A673 (cell line): ENCODE measurements at places on chromosomes 6 and 20. TPM values are rescaled to one million over a fixed set of nuclear protein-coding genes. Genes with fewer than 3 reads are reported as not detected.

Gene RRP36
- total RNA-seq: 104 and 115 TPM in 2 replicates

Gene ZNF334
- 4.4 and 4.5 TPM in 2 replicates for total RNA-seq

DNA sequence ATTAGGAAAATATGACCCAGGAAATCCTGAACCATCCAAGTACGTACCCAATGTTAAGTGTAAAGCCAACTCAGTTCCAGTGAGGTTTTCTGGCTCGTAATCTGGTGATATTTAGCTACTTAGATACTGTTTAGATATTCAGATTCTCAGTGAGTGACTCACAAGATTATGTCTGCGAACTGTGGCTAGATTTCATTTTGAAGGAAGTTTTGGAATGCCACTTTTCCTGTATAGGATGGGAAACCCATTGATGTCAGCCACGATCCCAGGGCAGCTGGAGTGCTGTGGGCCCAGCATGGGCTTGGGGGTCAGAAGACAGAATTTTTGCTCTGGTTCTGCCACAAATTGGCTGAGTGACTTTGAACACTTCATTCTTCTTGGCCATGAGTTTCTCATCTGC, 76.3 kb downstream of the TMEM170B start:
- no peaks in the 10 kb centered on the region for H3K4me1 ChIP-seq
- no peak overlapping the region for H3K27ac ChIP-seq
- H3K27me3 ChIP-seq: no peaks in the 10 kb centered on the region
- no peaks in the 10 kb centered on the region for H3K36me3 ChIP-seq
- peak; percentile 67 for DNase-seq
- no peak overlapping the region for H3K4me3 ChIP-seq

DNA sequence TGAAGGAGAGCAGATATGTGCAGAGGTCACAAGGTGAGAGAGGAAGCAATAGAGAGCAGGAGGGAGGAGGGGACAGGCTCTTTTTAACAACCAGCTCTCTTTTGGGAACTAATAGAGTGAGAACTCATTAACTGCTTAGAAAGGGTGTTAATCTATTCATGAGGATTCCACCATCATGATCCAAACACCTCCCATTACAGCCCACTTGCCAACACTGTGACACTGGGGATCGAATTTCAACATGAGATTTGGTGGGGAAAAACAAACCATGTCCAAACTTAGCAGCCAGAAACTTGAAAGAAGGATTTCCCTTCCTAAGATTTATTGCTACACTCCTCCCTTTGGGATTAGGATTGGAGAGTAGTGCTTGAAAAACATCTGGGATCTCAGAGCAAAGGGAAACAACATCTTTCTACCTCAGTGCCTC, 135.5 kb upstream of the PLCB4 start:
- H3K27ac ChIP-seq: no peak overlapping the region
- peaks cover 15% of the 10 kb centered on the region for H3K4me1 ChIP-seq
- no peaks in the 10 kb centered on the region for H3K36me3 ChIP-seq
- H3K4me3 ChIP-seq: no peak overlapping the region

DNA sequence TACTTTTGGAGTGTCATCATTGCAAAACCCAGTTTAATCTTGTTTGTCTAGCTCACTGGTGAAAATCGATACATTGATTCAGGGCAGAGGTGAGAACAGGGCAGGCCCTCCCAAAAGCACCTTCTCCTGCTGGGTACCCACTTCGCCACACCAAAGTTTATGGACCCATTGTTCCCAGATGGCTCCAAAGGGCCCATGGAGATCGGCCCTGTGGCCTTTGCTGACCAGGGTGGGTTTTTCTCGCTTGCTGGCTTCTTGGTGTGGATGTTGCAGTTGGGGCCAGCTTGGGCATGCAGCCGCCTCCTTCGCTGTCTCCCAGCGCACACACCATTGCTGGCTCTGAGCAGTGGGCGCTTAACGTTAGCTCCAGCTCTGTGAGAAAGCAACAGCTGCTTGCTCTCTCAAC, 178.1 kb upstream of the PDE10A start:
- H3K4me1 ChIP-seq: peaks cover 7% of the 10 kb centered on the region
- H3K36me3 ChIP-seq: no peaks in the 10 kb centered on the region
- H3K4me3 ChIP-seq: no peak overlapping the region
- DNase-seq: no peak
- no peak overlapping the region for H3K27ac ChIP-seq
- peaks cover 33% of the 10 kb centered on the region for H3K27me3 ChIP-seq

GRCh38 chr6:166344240-166344639, 1.9 kb upstream of the SFT2D1 start:
- peaks cover 5% of the 10 kb centered on the region for H3K4me1 ChIP-seq
- no peaks in the 10 kb centered on the region for H3K36me3 ChIP-seq
- no peak overlapping the region for H3K4me3 ChIP-seq
- no peak overlapping the region for H3K27ac ChIP-seq
- H3K27me3 ChIP-seq: no peaks in the 10 kb centered on the region

GRCh38 chr6:144145541-144145940, 4.8 kb upstream of the STX11 start:
- no peak for DNase-seq
- H3K36me3 ChIP-seq: no peaks in the 10 kb centered on the region
- H3K27me3 ChIP-seq: no peaks in the 10 kb centered on the region
- no peak overlapping the region for H3K27ac ChIP-seq

GRCh38 chr6:39062014-39062740, 13.6 kb downstream of the GLP1R start:
- peak; percentile 47 for DNase-seq
- no peaks in the 10 kb centered on the region for H3K4me1 ChIP-seq
- no peak overlapping the region for H3K27ac ChIP-seq
- no peak overlapping the region for H3K4me3 ChIP-seq

DNA sequence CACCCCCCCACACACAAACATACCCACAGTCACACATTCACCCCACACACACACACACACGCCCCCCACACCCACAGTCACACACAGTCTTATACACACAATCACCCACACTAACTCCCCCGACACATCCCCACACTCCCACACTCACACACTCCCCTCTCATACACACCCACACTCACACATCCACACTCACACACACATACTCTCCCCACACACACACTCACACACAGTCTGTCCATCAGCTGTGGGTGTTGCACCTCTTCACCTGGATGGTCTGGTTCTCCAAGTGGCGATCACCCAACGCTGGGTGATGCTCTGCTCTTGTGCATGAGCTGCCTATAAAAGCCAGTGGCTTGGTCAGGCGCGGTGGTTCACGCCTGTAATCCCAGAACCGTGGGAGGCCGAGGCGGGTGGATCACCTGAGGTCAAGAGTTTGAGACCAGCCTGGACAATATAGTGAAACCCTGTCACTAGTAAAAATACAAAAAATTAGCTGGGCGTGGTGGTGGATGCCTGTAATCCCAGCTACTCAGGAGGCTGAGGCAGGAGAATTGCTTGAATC, 158.9 kb downstream of the SMOC2 start:
- H3K27me3 ChIP-seq: no peaks in the 10 kb centered on the region
- DNase-seq: no peak
- H3K27ac ChIP-seq: no peak overlapping the region
- no peaks in the 10 kb centered on the region for H3K4me1 ChIP-seq
- H3K36me3 ChIP-seq: no peaks in the 10 kb centered on the region

DNA sequence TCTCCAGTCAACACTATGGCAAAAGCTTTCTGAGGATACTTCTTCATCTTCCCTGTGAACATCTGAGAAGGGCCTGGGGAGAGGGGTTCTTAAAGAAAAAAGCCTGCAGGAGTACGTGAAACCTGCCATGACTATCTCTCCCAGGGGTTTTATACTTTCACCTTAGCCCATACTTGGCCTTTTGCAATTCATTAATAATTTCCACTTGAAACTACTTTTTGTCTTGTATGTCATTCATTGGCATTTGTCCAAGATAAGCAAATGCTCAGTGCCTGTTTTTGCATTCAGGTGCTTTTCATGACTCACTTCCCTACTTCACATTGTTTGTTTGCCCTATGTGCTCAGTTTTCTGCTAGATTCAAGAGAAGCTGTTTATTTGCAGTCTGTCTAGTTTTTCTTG, 580.3 kb upstream of the GJE1 start:
- H3K36me3 ChIP-seq: no peaks in the 10 kb centered on the region
- no peaks in the 10 kb centered on the region for H3K4me1 ChIP-seq
- DNase-seq: no peak
- no peak overlapping the region for H3K27ac ChIP-seq
- no peaks in the 10 kb centered on the region for H3K27me3 ChIP-seq

GRCh38 chr6:139757784-139758183, 383.3 kb upstream of the CITED2 start:
- no peaks in the 10 kb centered on the region for H3K27me3 ChIP-seq
- DNase-seq: no peak
- H3K4me3 ChIP-seq: no peak overlapping the region
- H3K4me1 ChIP-seq: peaks cover 8% of the 10 kb centered on the region

DNA sequence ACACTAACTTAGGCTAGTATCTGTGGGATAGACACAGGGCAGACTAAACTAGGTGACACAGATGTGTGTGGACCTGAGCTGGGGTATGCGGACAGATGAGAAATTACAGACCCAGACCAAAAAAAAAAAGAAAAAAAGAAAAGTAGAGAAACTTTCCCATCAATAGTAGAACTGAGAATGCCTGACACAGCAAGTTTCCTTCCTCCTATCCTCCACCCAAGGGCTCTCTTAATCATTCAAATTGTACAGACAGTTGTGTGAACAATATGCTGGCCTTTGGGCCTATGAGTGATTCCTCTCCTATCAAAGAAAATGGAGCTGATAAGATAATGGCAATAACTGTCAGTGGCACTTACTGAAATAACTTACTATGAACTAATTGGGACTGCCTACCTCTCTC, 226.7 kb upstream of the PRDM1 start:
- H3K36me3 ChIP-seq: no peaks in the 10 kb centered on the region
- no peak overlapping the region for H3K4me3 ChIP-seq
- H3K27ac ChIP-seq: no peak overlapping the region
- no peaks in the 10 kb centered on the region for H3K4me1 ChIP-seq
- DNase-seq: no peak
